Colonic mucosa (tissue), 4 donors: ENCODE measurements at places on chromosomes 12 and 14. TPM values are rescaled to one million over a fixed set of nuclear protein-coding genes. Genes with fewer than 3 reads are reported as not detected.
A peak's percentile ranks its signal among the peaks of the same experiment; 100 is the strongest.

DNA sequence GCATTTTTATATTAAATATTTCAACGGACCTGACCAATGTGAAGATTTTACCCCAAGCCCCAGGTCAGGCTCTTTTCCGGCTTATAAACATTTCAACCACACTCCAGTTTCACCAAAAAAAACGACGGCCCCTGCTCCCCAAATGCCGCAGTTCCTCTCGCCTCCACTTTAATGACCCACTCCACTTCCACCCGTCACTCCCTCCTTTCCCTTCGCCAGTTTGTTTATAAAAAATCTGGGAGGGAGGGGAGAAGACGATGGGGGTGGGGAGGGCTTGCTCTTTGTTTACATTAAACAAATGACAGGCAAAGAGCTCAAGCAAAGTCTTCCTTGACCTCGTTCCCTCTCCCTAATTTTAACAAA is 5.4 kb downstream of the SIX6 start:
- no peaks in the 10 kb centered on the region for H3K4me1 ChIP-seq
- no peak overlapping the region for H3K27ac ChIP-seq
- peaks cover 71% of the 10 kb centered on the region for H3K27me3 ChIP-seq

- DNase-seq: no peak
- H3K27ac ChIP-seq: no peak overlapping the region
- no peaks in the 10 kb centered on the region for H3K4me1 ChIP-seq
- H3K36me3 ChIP-seq: no peaks in the 10 kb centered on the region
- H3K4me3 ChIP-seq: no peak overlapping the region
Observed at GRCh38 chr12:6641131-6641530, 5.4 kb upstream of the LPAR5 start.

DNA sequence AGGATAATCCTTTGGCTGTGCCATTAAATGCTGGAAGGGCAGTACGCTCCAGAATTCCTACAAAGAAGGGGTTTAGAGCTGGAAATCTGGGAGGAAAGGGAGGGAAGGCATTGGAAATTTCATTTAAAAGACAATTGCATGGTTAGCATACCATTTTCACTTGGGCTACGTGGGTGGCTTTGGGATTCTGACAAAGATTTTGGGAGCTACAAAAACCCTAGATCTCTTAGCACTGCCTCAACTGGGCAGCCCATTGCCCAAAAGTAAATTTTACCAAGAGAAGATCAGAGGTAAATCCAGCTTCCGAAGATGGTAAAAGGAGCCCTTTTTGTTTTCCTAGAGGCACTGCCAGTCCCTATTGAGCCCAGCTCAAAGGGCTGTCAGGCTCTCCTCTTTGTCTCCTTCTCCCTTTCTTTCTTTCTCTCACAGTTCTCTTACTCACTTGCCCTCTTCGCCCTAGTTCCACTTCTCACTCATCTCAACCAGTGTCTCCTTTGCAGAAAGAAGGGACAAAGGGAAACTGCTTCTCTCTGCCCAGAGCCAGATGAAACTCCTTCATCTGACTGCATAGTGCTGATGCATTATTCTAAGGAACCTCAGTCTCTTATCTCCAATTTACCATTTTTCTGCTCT is 125.4 kb upstream of the PLEKHA5 start:
- H3K4me1 ChIP-seq: no peaks in the 10 kb centered on the region
- H3K27me3 ChIP-seq: no peaks in the 10 kb centered on the region
- no peak overlapping the region for H3K4me3 ChIP-seq
- DNase-seq: no peak
- no peak overlapping the region for H3K27ac ChIP-seq

- H3K27me3 ChIP-seq: no peaks in the 10 kb centered on the region
- H3K4me1 ChIP-seq: no peaks in the 10 kb centered on the region
- H3K36me3 ChIP-seq: no peaks in the 10 kb centered on the region
- no peak overlapping the region for H3K4me3 ChIP-seq
Observed at GRCh38 chr12:117688446-117688845, 280.3 kb downstream of the KSR2 start.

DNA sequence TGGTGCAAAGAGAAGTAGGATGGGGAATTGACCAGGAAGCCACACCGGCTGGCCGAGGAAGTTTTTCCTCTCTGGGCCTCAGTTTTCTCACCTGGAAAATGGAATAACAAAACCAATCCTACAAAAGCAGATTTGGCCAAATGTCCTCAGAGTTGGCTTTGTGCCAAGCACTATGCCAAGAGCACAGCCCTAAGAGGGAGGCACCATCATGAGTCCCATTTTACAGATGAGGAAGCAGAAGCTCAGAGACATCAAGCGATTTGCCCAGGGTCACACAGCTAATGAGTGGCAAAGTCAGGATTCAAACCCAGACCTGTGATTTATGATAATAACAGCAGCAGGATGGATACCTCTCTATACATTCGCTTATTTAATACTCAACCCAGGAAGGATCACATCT is 27.3 kb downstream of the RASAL1 start:
- H3K36me3 ChIP-seq: no peaks in the 10 kb centered on the region
- no peaks in the 10 kb centered on the region for H3K4me1 ChIP-seq
- no peak overlapping the region for H3K27ac ChIP-seq
- H3K27me3 ChIP-seq: no peaks in the 10 kb centered on the region

DNA sequence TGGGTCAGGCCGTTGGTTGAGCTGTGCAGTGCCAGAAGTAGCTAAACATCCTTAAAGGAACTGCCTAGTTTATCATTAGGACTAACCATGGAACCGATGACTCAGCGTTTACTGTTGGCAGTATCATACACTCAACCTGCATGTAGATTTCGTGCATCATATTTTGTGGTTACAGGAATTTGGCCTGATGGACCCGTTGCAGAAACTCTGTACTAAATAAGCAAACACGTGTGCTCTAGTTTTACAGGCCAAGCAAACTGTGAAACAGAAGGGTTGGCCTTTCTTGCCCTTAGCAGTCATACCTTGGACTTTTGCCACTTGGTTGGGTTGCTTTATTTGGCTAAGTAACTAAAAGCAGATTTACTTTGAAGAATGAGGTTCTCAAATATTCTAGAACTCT is 35.6 kb downstream of the DGLUCY start:
- no peaks in the 10 kb centered on the region for H3K27me3 ChIP-seq
- DNase-seq: peak; percentile 61
- peak overlapping the region; percentile 60 for H3K27ac ChIP-seq
- no peaks in the 10 kb centered on the region for H3K36me3 ChIP-seq

DNA sequence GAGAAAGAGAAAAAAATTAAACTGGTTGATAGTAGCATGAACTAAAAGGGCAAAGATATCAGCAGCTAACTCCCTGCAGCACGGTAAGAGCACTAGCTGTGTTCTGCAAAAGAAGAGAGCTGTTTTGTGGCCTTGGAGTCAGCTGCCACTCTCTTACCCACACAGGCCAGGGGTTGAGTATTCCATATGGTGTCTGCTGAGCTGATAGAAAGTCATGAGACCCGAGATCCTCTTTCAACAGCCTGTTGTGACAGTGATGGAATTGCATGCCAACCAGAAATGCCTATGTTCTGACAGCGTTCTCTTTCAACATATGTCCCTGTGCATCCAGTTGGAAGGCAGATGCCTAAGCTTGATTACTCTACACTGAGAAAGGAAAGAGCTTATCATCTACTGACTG is 39.9 kb downstream of the TMTC1 start:
- no peaks in the 10 kb centered on the region for H3K36me3 ChIP-seq
- H3K27ac ChIP-seq: no peak overlapping the region
- no peaks in the 10 kb centered on the region for H3K27me3 ChIP-seq
- H3K4me1 ChIP-seq: no peaks in the 10 kb centered on the region
- no peak for DNase-seq

GRCh38 chr14:70624972-70625371 is 16.7 kb upstream of the TTC9 start:
- H3K27ac ChIP-seq: no peak overlapping the region
- no peak for DNase-seq
- H3K4me3 ChIP-seq: no peak overlapping the region
- H3K4me1 ChIP-seq: no peaks in the 10 kb centered on the region
- no peaks in the 10 kb centered on the region for H3K36me3 ChIP-seq

GRCh38 chr14:85175556-85175955 is 354.4 kb upstream of the FLRT2 start:
- no peaks in the 10 kb centered on the region for H3K4me1 ChIP-seq
- no peak overlapping the region for H3K4me3 ChIP-seq
- H3K36me3 ChIP-seq: no peaks in the 10 kb centered on the region
- H3K27ac ChIP-seq: no peak overlapping the region

DNA sequence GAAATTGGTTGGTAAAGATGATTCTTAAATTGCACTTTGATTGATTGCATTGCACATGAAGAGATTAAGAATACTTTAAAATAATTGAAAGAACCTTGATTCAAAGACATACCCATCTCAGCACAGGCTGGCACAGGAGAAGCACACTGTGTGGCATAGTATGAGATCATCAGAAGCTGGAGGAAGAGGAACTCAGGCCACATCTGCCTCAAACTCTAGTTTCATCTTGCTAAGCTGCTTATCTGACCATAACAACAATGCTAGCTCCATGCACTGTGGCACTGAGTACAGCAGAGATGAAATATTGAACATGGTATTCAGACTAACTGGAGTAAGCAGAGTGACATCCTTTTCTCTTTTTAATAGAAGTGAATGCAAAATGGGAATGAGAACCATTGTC is 99.1 kb downstream of the TBC1D30 start:
- no peak overlapping the region for H3K27ac ChIP-seq
- no peaks in the 10 kb centered on the region for H3K27me3 ChIP-seq
- DNase-seq: no peak

DNA sequence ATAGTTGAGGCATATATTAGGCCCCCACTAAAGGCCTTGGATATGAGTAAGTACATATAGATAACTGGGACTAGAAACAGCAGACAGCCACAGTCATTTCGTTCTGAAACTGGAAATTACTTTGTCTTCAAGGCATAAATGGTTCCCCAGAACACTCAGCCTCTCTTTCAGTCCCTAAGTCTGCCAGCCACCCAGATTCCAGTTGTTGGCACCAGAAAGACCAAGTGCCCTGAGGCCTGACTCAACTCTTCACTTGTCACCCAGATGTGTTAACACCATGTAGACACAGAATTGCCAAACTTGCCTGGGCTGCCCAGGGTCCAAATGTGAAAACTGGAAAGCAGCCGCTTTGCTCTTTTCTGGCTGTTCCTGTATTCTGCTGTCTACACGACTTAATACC is 3.0 kb upstream of the LGALS3 start:
- H3K4me1 ChIP-seq: peaks cover 22% of the 10 kb centered on the region
- peak overlapping the region; percentile 95 for H3K27ac ChIP-seq
- no peaks in the 10 kb centered on the region for H3K27me3 ChIP-seq
- H3K36me3 ChIP-seq: no peaks in the 10 kb centered on the region
- DNase-seq: peak; percentile 38

DNA sequence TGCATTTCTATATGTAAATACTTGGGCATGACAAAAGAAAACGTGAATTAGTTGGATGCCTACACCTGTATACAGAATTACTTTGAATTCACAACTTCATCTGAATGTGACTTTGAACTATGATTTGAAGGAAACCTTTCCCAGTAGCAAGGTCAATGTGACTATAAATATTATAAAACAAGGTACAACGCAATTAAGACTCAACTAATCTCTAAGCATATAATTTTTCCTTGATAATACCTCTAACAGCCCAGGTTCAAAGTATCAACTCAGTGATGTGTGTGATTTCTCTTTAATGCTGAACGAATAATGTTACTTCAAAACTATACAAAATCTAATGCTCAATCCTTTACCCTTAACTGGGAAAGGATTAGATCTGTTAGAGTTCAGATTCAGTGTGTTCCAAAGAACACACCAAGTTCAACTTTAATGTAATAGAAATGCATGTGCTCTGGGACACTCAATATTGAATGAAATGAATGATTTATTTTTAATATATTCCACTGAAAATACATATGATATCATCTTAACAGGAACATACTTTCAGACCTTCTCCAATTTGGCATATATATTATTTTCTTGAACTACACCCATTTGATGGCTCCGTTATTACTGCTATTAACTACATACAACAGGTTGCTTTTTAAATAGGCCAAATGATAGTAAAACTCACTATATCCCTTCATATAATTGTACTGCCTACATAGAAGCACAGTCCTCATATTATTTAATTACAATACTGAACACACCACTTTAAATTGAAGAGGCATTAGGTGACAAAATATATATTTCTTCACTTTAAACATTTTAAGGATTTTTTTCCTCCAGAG is 40.1 kb upstream of the MTERF2 start:
- no peak for DNase-seq
- H3K27me3 ChIP-seq: no peaks in the 10 kb centered on the region
- no peak overlapping the region for H3K4me3 ChIP-seq
- H3K36me3 ChIP-seq: no peaks in the 10 kb centered on the region
- peaks cover 5% of the 10 kb centered on the region for H3K4me1 ChIP-seq

GRCh38 chr12:117547209-117547608 is 185.8 kb upstream of the NOS1 start:
- DNase-seq: no peak
- H3K4me3 ChIP-seq: no peak overlapping the region
- no peaks in the 10 kb centered on the region for H3K36me3 ChIP-seq
- H3K27ac ChIP-seq: no peak overlapping the region
- H3K27me3 ChIP-seq: no peaks in the 10 kb centered on the region

DNA sequence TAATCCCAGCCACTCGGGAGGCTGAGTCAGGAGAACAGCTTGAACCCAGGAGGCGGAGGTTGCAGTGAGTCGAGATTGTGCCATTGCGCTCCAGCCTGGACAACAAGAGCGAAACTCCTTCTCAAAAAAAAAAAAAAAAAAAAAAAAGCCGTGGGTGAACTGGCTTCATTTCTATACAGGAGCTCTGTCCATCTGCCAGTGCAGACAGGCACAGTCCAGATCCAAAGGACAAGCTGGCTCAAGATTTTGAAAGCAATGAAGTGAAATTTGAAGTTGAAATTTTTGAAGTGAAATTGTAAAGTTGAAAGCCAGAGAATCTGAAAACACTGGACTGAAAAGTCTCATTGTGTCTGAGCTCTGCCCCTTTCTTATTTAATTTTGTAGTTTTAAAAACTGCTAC is 134.7 kb downstream of the CALM1 start:
- no peaks in the 10 kb centered on the region for H3K4me1 ChIP-seq
- H3K27ac ChIP-seq: no peak overlapping the region
- no peaks in the 10 kb centered on the region for H3K36me3 ChIP-seq
- no peaks in the 10 kb centered on the region for H3K27me3 ChIP-seq
- no peak for DNase-seq

GRCh38 chr14:30848449-30849240 is 25.7 kb upstream of the COCH start:
- DNase-seq: no peak
- H3K36me3 ChIP-seq: no peaks in the 10 kb centered on the region
- no peak overlapping the region for H3K4me3 ChIP-seq
- no peak overlapping the region for H3K27ac ChIP-seq

The BEST3 gene
- total RNA-seq: not detected

The CNTN1 gene
- 0.77 TPM for total RNA-seq

The LRP10 gene
- total RNA-seq: 222 TPM

The C12orf60 gene
- total RNA-seq: 0.42 TPM

The FGD4 gene
- total RNA-seq: 38.4 TPM
